A549 treated with AZD2906 at 1 μM for 4 hours (cell line): ENCODE measurements at places on chromosomes 2 and 18. TPM values are rescaled to one million over a fixed set of nuclear protein-coding genes. Genes with fewer than 3 reads are reported as not detected.

Gene C1QL2
- total RNA-seq = 0.31 to 0.76 TPM (median 0.64 TPM) in 5 replicates

Gene SLC11A1
- 0.16 to 0.21 TPM (median 0.17 TPM) in 5 replicates for total RNA-seq

Gene C1GALT1C1L
- total RNA-seq = 1.5 to 2.6 TPM (median 2.4 TPM) in 5 replicates

Gene RAB27B
- 11.0 to 16.7 TPM (median 13.1 TPM) in 5 replicates for total RNA-seq

Gene LYPD6B
- not detected in 5 replicates for total RNA-seq

Gene IL36G
- total RNA-seq = not detected in 5 replicates

Gene RGPD4
- total RNA-seq = 0.03 to 0.07 TPM (median 0.05 TPM) in 4 of 5 replicates, not detected in the other

Gene CRYBA2
- 0.10 to 0.25 TPM in 2 of 5 replicates, not detected in the others for total RNA-seq

Gene LRATD1
- 0.09 to 0.17 TPM (median 0.14 TPM) in 5 replicates for total RNA-seq
